ENCODE measurements at places on chromosomes 12 and 14.

GRCh38 chr14:92258934-92259333 lies 64.0 kb upstream of the SLC24A4 start:
- no peak for DNase-seq

- no peak for DNase-seq
Measured at GRCh38 chr12:74337951-74338350, 199.7 kb upstream of the ATXN7L3B start.

GRCh38 chr12:104603545-104603973 lies 146.8 kb downstream of the CHST11 start:
- DNase-seq: no peak

- DNase-seq: no peak
Measured at GRCh38 chr14:73323896-73324399, 86.6 kb downstream of the PAPLN start.

DNA sequence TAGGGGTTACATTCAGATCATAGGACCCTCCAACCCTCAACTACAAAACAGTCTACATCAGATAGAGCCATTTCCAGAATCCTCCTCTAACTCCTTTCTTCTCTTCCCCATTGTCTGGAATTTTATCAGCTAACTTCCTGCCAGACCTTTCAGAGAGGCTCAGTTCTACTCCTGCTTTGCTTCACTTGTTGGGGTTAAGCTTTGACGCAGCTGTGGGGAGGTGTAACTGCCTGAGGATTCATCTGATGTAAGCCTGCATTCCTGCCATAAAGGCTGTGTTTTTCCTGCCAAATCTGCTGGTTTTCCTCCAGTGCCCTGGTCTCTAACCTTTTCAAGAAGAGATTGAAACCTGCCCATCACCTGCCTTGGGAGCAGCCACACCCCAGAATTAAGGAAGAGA lies 16.9 kb downstream of the DHRS2 start:
- no peak for DNase-seq

DNA sequence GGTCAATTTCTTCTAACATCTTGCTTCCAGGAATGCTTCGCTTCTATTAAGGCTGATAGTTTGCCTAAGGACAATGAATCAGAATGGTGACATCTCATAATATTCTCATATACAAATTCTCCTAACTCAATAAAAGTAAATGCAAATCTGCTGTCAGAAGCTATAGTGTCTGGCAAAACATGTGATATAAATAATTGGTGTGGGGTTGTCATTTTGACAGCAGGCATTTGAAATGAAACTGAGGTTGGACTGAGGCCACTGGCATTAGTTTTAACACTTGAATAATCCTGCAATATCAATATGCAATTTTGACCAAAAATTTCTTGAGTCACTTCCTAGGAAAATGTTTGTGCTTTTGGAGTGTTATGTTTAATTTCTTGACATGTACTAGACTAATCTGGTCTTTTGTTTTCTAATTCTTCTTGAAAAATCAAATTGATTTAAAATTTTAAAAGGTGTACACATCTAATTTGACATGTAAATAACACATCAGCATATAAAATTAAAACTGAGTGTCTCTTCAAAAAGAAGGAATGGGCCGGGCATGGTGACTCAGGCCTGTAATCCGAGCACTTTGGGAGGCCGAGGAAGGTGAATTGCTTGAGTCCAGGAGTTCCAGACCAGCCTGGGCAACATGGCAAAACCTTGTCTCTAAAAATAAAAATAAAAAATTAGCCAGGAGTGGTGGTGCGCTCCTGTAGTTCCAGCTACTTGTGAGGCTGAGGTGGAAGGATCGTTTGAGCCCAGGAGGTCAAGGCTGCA lies 92.3 kb upstream of the BTG1 start:
- DNase-seq: no peak

- DNase-seq: no peak
Measured at GRCh38 chr14:66395300-66395699, 90.9 kb upstream of the CCDC196 start.

DNA sequence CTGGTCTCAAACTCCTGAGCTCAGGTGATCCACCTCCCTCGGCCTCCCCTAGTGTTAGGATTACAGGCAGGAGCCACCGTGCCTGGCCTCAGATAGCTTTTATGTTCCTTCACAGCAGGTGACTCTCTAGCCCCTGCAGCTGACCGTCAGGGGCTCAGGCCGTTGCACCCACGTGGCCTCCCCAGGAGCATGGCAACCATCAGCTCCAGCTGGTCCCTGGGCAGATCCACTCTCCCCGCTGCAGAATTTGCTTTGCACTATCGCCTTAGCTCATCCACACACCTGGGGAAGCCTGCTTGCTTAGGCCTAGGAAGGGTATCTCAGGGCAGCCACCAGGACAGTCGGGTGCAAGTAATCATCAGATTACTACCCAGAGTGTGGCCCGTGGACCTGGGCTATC lies 62.6 kb downstream of the TSPAN9 start:
- no peak for DNase-seq

- DNase-seq: no peak
Measured at GRCh38 chr14:74927225-74927624, 4.2 kb upstream of the RPS6KL1 start.

- no peak for DNase-seq
Measured at GRCh38 chr12:30979371-30980259, 53.1 kb downstream of the TSPAN11 start.

All from T-helper 1 cell (primary cell).